ENCODE measurements at places on chromosomes 1 and 21.

DNA sequence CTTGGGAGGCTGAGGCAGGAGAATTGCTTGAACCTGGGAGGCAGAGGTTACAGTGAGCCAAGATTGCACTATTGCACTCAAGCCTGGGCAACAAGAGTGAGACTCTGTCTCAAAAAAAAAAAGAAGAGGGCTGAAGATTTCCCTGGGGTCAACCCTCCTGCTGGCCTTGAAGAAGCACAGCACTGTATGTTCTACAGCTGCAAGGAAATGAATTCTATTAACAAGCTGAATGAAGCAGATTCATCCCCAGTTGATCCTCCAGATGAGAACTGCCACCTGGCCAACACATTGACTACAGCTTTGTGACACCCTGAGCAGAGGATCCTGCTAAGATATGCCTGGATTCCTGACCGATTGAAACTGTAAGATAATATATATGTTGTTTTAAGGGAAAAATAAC lies 129.5 kb downstream of the ADSS2 start:
- DNase-seq, result no peak

DNA sequence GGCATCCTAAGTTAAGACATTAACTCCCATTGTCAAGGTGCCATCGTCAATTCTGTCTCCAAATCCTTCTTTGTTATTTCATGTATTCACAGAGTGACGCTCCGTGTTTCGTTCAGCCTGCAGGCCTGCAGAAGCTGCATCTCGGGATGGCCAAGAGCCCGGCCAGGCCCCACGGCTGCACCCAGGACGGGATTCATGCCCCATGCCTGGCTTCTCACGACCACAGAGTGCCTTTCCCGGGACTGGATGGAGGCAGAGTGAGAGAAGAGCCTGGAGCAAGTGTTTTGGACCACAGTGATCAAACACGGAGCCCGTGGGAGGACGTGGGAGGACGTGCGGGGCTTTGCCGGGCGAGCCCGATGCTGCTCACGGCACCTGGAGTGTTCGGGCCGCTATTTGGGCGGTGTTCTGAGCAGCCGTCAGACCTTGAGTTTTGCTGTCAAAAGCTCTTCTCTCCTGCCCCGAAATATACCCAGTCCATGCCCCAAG lies 56.8 kb downstream of the COL6A1 start:
- DNase-seq, result no peak

DNA sequence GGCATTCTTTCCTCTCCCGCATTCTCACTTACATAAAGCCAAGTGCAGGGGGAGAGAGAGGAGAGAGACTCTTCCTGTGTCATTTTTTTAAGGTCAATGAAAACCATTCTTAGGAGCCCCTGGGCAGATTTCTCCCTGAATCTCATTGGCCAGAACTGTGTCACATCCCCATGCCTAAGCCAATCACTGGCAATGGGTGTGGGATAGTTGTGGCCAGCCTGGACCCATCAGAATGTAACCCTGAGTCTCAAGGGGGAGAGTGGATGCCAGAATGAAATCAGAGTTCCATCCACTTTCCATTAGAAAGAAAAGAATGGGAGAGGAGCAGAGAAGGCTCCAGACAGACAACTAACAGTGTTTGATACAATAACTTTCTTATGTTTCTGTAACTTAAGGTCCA lies 31.2 kb upstream of the COQ8A start:
- no peak for DNase-seq

DNA sequence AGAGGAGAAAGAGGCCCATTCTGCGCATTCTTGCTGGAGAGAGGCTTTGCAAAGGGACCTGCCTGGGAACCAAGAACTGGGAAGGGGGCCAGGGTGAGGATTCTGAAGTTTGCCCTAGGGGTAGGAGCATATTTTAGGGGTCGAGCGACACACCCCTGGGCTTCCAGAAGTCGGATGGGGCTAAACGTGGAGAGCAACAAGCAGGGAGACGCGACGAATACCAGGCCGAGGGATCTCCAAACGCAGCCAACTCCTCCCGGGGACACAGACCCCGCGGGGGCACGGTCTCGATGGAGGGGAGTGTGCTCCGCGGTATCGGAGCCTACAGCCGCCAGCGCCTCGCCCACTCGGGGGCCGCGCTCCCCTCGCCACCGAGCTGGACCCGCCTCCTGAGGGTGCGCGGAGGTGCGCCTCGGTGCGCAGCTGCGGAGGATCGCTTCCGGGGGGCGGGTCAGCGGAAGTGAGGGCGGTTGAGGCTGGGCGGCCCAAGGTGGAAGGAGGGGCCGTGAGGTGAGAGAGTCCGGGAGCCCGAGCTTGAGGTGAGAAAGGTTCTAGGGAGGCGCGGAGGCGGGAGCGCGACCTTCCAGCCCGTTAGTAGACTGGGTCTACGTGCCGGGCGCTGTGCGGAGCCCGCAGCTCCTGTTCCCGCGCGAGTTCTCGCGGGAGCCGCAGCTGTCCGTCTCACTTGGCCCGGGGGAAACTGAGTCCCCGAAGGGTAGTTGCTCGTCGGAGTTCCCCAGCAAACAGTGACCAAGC lies at the start of gene MTFR1L:
TSS of gene MTFR1L (plus strand) at position 464 of the 756 bp plus-strand sequence. CDS start 3,151 bp downstream, outside the sequence.
- peak; percentile 87 for DNase-seq

DNA sequence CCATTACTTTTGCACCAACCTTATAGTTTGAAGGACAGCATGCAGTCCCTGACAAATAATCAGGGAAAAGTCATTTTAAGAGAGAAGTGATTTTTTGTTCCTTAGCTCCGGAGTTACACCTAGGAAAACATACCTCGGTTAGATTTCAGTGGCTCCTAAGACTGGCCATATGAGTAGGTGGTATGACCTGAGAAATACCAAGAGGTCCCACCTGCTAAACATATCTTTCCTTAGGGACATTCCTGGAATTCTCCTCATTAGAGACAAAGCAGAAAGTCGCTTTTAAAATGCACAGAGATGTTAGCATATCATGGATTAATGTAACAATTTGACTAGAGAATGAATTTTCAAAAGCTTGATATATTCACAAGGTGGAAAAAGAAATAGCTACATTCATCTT lies 84.2 kb upstream of the RNPC3 start:
- no peak for DNase-seq

DNA sequence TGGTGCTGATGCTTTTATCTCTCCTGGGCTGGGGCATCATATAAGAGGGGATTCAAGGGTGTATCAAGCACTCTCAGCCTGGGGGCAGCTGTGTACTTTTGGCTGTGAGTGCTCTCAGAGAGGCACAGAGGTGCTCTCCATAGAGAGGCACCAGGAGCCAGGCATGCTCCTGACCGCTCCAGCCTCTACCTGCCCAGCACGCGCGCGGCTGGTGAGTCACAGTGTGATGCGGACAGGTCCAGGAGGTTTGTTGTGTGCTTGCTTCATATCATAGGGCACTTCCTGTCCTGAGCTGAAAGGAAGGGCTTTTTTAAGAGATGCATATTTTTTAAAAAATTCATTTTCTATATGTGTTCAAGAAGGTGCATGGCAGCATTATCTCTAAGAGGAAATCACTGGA lies 93.6 kb upstream of the BCAR3 start:
- no peak for DNase-seq

DNA sequence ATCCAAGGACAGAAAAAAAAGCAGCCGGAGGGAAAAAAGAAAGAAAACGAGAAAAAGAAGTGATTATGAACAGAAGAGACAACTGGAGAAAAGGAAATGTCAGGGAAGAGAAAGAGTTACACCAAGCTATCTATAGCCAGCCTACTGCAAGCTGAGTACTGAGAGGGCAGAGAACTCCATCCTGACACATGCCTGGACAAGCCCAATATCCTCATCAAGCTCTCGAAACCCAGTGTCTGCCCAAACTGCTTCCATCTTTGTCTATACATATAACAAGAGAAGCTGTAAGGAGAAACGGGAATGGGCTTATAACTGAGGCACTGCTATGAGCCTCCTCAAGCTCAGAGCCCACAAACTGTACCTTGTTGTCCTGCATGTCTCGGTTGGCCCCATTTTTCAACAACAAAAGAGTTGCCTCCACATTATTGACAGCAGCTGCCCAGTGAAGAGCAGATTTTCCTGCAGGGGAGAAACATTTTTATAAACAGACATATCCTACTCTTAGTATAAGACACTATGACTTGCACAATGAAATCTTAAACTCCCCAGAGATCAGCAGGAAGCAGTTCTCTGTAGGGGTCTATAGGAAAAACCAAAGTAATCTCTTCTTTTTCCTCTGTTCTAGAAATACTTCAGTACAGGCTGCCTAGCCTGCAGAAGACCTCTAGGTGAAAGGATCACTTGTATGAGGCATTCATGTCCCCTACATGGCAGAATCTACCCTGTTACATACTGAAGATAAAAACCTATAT lies 21.2 kb upstream of the ADAM30 start:
- DNase-seq, result no peak

- DNase-seq, result no peak
These were observed 83.0 kb downstream of the ZSWIM5 start for GRCh38 chr1:45123358-45123757.

- no peak for DNase-seq
These were observed 21.6 kb upstream of the CCDC27 start for GRCh38 chr1:3730543-3731247.

GRCh38 chr1:212683357-212683722 lies 16.3 kb downstream of the BATF3 start:
- DNase-seq, result no peak

- DNase-seq, result no peak
These were observed 22.8 kb downstream of the CDC7 start for GRCh38 chr1:91523482-91523881.

DNA sequence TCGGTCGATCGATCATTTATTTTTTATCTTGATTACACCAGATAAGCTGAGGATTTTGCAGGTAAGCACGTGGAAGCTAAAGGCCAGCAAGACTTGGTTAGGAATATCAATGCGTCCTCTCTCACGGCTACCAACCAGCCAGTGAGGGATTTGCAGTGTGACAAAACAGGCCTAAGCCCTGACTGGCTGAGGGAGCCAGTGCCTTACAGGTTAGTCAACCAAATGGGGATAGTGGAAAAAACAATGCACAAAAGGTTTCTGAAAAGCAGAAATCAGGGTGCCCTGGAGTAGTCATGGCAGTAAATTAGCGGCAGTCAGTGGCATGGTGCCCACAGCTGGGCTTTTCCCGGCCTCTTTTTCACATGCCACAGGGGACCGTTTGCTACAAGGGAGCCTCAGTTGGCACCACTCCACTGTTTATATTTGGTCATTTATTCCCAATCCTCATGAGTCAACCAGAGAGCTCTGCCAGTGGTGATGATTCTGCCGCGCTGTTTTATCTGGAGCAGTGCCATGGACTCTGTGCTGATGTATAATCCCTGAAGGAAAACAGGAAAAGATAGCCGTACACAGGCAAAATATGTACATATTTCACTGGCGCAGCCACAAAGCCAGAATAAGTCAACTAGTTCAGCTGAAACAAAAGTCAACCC lies 167.6 kb downstream of the RHOU start:
- no peak for DNase-seq

DNA sequence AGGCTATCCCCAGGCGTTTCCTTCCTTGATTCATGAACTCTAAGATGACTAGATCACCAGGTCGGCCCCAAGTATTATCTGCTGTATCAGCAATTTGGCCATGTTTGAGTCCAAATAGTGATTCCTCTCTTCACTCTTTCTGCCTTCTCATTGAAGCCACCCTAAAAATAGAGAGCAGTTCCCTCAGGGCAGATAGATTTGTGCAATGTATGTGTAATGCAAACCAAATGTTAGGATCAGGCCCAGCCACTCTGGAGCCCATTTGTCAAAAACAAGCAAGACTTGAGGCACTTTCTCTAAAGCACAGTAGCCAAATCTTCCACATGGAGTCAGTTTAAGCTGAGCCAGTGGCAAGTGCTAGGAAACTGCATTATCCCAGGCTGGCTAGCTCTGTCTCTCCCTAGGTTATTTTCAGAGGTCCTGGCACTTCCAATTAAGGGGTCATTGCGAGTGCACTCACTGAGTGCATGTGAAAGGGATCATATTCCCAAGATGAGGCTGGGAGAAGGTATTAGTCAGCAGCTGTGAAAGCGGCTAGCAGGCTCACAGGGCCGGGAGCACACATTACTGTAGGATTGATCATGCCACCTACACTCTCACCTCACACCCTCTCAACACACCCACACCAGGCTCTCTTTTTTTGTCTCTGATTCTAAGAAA lies 97.9 kb upstream of the RAB3GAP2 start:
- DNase-seq, result no peak

- DNase-seq, result no peak
These were observed 13.7 kb downstream of the MTARC2 start for GRCh38 chr1:220761688-220762427.

DNA sequence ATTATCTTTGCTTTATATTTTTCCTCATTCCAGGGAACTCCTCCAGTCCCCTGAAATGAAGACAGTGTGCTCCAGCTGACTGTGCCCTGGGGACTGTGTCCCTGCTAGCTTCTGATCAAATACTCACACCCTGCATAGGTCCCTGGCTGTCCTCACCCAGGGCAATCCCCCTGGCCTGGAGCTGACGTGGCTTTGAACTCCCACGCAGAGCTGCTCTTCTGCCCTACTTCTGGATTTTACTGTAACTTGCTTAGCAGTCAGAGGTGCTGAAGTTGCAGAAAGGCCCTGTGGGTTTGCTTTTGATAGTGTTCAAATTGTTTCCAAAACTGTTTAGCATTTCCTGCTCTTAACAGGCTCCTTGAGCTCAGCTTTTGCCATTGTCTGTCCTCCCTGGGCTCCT lies 186.5 kb downstream of the FASLG start:
- DNase-seq, result peak; percentile 27

- no peak for DNase-seq
These were observed 54.9 kb downstream of the NRIP1 start for GRCh38 chr21:15009837-15010363.

DNA sequence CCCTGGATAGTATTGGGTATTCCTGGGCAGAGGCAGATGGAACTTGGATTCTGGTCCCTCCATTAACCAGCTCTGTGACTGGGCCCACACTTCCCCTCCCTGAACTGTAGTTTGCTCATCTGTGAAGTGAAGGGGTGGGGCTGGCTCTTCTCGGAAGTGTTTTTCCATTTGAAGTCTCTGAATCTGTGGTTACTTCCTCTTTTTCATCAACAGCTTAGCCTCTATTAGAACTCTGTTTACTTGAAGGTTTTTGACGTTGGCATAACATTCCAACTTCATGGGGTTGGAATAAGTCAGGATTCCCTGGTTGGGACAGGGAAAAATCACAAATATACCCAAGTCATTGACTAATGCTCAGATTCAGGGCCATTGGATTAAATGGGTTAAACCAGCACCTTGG lies 3.6 kb downstream of the KIAA0040 start:
- DNase-seq, result peak; percentile 18

GRCh38 chr1:246012341-246012740 lies 494.7 kb downstream of the SMYD3 start:
- no peak for DNase-seq

DNA sequence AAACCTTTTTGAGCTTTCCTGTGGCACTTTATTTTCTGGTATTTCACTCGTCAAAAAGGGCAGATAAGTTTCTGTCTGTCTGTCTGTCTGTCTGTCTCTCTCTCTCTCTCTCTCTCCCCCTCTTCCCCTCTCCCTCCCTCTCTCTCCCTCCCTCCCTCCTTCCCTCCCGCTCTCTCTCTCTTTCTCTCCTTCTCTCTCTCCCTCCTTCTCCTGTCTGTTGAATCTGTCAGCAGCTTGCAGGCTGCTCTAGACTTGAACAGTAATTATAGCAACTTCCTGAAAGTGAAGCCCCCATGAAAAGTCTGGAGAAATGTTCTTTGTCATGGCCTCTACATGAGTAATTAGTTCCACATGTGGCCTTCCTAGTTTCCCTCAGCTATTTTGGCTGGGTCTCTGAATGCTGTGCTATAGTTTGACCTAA lies 275.2 kb upstream of the C1orf105 start:
- no peak for DNase-seq
